ENCODE measurements at places on chromosomes 11 and 22. TPM values are rescaled to one million over a fixed set of nuclear protein-coding genes. Genes with fewer than 3 reads are reported as not detected.

Gene OR52I2
- not detected for total RNA-seq

Gene SLC1A2
- total RNA-seq, result under 0.01 TPM

Gene GGTLC3
- total RNA-seq, result not detected

DNA sequence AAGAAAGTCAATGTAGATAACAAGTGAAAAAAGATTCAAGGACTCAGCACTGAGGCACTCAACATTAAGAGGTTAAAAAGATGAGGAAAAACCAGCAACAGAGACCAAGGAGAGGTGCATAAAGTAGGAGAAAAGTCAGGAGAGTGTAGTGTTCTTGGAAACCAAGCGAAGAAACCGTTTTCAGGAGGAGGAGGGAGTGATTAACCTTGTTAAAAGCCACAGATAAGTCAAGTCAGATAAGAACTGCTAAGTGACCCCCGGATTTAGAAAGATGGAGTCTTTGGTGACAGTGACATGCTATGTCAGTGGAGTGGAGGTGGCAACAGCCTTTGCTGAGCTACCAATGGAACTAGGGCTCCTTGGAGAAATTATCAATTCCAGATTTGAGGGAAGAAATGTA lies 13.9 kb upstream of the NARS2 start:
- DNase-seq, result no peak

DNA sequence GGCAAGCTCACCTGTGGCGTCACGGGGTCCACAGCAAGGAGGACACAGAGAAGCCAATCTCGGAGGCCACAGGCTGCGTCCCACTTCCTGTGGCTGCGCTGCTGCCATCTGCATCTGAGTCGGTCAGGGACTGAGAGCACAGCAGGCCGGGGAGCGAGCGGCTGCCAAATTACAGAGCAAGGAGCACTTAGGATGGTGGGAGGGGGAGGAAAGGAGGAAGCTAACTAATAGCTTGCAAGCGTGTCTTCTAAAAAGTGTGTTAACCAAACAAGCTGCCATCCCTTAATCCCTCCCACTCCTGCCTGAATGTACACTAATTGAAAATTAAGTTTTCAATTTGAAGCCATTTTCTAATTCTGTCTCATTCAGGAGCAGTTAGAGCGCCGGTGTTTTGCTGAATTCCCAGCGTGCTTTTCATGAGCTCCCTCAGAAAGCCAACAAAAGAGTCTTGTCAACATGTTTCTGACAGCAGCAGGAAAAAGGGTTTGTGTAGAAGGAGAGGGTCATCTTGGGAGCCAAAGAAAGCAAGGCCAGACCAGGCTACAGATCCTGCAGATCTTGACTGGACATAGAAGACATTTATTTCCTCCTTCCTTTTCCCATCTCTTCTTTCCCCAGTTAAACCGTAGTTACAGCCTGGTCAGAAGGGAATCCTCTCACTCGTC lies 42.4 kb upstream of the API5 start:
- DNase-seq, result no peak

GRCh38 chr22:28016781-28017557 lies 97.9 kb upstream of the PITPNB start:
- DNase-seq, result no peak

DNA sequence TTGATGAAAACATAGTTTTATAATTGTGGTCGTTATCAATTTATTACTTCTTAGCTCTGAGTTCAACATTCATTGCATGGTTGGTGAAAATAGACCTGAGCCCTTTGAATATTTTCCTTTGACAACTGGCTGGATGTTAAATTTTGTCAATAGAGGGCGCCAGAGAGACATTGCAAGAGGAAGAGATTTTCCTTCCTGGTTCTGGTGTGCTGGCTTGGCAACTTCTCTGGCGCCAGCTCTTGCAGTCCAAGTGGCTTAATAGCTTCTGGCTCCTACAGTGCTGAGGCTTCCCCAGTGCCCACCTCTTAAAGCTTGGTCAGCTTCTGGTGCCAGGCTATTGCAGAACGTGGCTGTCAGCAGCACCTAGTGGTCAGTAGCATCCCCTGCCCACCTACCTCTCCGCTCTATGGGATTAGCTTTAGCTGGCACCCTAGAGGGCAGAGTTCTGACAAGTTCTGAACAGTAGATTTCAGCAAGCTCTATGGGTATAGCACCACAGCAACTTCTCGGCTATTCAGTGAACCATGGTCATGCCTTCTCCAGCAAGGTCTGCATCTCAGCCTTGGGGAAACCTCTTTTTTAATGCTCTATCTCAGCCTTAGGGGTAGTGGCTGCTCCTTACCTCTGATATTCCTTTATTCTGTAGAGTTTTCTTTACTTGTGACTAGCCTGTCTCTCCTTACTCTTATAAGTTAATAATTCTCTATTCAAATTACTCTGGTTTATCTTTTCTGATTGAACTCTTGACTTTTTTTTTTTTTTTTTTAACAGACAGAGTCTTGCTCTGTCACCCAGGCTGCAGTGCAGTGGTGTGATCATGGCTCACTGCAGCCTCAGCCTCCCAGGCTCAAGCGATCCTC lies 59.4 kb downstream of the ACER3 start:
- DNase-seq, result peak; percentile 48

- DNase-seq, result no peak
Measured at GRCh38 chr22:17860220-17860965, 86.1 kb upstream of the BID start.

- no peak for DNase-seq
Measured at GRCh38 chr11:86919557-86920210, 35.5 kb downstream of the FZD4 start.

- no peak for DNase-seq
Measured at GRCh38 chr11:107446822-107447431, 10.7 kb downstream of the CWF19L2 start.
